ENCODE measurements at places on chromosomes 13 and 19.

DNA sequence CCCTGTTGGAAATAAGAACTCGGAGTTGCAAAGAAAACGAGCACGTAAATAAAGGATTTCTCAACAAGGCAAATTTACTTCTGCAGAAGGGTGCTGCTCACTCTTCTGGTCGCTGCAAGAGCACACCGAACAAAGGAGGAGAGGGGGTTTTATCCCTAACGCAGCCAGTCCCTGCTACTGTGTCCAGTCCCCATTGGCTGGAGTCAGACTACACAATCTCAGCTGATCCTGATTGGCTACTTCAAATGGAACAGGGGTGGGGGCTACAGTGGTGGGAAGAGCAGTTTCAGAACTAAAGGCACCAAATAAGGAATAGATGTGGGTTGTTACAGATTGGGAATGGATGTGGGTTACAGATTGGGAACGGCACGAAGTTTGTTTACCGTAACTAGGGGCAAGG lies 63.9 kb upstream of the MCF2L start:
- no peak for DNase-seq

- DNase-seq: no peak
These were observed 337 bp upstream of the FXYD7 start for GRCh38 chr19:35142606-35143230.

DNA sequence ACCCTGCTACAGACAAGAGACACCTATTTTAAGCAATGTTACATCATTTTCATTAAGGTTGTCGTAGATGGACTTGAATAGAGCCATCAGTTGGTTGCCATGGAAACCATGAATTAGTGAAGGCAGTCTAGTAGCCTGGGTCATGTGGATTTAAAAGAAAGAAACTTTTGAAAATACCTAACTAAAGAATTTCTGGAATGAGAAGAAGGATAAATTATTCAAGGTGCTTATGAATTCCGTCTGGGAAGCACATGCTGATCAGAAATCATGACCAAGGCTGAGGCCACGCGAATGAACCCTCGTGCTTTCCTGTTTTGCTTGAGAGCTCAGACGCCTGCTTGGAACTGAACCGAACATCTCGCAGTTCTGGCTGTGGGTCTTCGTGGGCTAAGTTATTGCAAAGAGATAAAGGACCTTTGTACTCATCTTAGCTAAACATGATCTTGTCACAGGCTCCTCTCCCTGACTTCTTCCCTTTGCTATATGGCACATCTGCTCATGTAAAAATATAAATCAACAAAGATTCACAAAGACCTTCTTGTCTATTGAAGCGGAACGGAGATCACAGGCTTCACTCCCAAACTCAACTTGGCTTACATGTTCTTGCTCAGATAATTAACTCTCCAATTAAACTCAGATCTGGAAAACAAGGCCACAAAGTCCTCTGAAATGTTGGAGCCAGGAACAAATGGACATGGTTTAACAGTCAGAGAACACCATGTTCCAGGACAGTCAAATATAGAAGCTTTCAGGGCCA lies 140.2 kb downstream of the NUFIP1 start:
- DNase-seq: no peak

GRCh38 chr19:39296906-39297305 lies 699 bp downstream of the IFNL1 start:
- DNase-seq: no peak

GRCh38 chr13:45696610-45697226 lies 5.4 kb upstream of the CBY2 start:
- no peak for DNase-seq

- no peak for DNase-seq
These were observed 963 bp downstream of the VPS36 start for GRCh38 chr13:52449331-52450011.

- no peak for DNase-seq
These were observed 201.6 kb upstream of the ZNF536 start for GRCh38 chr19:30170495-30171137.

GRCh38 chr13:103140001-103140671 lies 73.9 kb upstream of the SLC10A2 start:
- no peak for DNase-seq

GRCh38 chr13:52070929-52071523 lies 46.5 kb downstream of the UTP14C start:
- DNase-seq: no peak

- DNase-seq: no peak
These were observed 238.3 kb downstream of the COG6 start for GRCh38 chr13:39893808-39894207.

- no peak for DNase-seq
These were observed 175.2 kb downstream of the TDRD3 start for GRCh38 chr13:60572003-60572798.

GRCh38 chr19:45569619-45570421 lies 14.8 kb downstream of the OPA3 start:
- DNase-seq: no peak

DNA sequence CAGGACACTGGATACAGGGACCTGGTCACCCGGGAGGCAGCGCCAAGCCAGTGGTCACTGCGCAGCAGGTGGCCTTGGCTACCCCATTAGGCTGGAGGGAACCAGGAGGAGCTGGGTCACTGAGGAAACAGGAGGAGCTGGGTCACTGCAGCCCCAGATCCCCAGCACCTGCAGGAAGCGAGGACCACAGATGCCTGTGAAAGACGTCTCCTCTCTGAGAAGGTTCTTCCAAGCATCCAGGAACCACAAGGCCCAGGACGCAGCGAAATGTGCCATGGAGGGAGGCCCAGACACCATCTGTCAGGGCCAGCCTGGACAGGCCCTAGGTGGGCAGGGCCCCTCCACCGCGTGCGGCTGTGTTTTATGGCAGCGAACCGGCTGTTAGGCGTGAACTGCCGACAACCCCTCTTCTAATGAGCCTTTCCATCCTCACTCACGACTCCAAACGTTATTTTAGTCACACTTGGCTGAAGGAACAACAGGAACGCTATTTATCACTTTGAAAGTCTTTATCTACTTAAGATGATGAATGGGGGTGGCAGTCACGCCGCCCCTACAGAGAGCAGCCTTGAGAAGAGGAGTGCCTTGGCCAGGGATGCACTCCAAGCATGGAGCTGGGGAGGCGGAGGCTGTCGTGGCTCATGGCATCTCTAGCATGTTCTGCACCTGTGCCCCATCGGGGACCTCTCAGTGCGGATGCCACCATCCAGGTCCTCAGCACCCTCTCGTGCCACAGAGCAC lies 53.3 kb downstream of the CEBPG start:
- DNase-seq: no peak

- no peak for DNase-seq
These were observed 4.4 kb upstream of the KANK2 start for GRCh38 chr19:11201791-11202190.

Data from NCI-H2081 treated with DMSO at 0.1 percent for 48 hours (cell line).